Stimulated activated CD8-positive, alpha-beta memory T cell treated with anti-CD3 and anti-CD28 coated beads, Interleukin-7, amount 100 ng/mL, for 24 hours (primary cell): ENCODE measurements at places on chromosomes 3 and 15.

DNA sequence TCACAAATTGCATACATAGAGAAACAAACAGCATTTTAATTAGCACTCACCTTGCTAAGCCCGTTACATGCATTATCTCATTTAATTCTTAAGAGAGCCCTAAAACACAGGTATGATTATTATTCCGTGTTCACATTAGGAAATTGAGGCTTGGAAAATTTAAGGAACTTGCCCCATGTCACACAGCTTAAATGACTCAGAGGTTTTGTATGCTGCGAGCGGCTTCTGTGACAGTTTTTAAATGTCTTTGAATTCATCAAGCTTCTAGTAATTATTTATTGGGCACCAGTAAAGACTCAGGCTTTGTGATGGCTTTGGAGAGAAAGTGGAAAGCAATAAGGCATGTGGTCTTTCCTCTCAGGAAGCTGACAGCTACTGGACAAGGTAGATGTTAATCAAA is 166.7 kb upstream of the THBS1 start:
- no peak for DNase-seq

DNA sequence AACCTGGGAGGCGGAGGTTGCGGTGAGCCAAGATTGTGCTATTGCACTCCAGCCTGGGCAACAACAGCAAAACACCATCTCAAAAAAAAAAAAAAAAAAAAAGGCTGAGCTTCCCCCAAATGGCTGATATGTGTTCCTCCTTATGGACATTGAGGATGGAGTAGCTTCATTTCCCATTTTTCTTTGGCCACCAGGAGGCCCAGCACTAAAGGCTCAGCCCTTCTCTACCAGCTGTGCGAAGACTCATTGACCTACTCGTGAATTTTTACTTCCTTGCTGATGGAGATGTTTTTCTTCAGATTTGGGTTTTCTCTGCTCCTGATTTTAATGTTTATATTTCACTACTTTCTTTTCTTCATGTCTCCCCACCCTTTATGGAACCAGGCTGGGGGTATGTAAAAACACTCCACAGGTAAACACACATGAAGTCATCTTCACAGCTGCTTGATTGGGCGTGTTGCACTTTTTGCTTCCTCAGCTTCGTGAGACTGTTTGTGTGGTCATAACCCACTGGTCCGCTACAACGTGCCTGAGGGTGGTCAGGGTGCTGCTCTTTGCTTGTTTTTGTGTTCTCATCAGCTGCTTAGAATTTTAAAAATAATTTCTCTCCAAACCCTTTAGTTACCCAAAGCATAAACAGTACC is 13.5 kb downstream of the SEMA4B start:
- no peak for DNase-seq

- no peak for DNase-seq
These were observed 3.4 kb upstream of the SKOR1 start for GRCh38 chr15:67821784-67822440.

DNA sequence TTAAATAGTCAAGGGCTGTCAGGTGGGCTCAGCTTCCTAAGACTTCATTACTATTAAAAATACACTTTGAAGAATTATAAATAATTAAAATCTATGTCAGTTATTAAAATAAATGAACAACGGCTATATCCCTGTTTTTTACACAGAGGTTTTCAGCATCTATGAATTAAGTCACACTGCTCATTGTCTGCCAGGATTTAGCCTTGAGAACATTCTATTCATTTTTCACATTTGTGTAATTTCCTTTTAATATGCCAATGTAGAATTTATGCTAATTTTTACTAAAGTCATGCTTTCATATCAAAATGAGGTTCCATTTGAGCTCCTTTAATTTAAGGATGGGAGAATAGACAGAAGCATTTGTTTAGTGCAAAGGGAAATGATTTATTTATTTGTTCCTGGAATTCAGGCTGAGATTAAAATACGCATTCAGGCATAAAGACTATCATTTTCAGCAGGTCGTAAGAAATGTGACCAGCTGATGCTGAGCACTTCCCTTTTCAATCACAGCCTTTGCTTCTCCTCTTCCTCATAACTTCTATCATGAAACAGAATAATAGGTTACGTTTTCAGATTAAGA is 345.1 kb downstream of the MFSD1 start:
- DNase-seq: no peak

- DNase-seq: no peak
These were observed 3.0 kb upstream of the ATOSA start for GRCh38 chr15:52682200-52682599.
